ENCODE measurements at places on chromosomes 12 and 14.
A peak's percentile ranks its signal among the peaks of the same experiment; 100 is the strongest.

DNA sequence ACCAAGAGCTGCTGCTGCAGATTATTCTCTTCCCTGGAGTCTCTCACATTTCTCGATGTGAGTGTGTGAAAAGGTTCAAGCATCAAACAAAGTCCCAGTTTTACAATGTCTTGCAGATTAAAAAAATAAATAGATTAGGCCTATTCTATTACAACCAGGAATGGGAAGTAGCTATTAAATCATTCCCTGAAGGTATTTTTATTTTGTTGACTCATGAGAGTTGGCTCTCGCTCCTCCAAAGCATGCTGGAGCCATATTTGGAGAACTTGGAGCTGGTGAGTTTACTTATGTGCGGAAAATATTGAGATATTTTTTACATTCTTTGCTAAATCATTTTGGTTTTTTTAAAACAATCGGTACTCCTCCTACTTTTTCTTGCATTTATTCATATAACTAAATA is 572.3 kb downstream of the ETNK1 start:
- no peak for DNase-seq

- DNase-seq, result no peak
Measured at GRCh38 chr12:12582895-12583303, 20.2 kb upstream of the DUSP16 start.

DNA sequence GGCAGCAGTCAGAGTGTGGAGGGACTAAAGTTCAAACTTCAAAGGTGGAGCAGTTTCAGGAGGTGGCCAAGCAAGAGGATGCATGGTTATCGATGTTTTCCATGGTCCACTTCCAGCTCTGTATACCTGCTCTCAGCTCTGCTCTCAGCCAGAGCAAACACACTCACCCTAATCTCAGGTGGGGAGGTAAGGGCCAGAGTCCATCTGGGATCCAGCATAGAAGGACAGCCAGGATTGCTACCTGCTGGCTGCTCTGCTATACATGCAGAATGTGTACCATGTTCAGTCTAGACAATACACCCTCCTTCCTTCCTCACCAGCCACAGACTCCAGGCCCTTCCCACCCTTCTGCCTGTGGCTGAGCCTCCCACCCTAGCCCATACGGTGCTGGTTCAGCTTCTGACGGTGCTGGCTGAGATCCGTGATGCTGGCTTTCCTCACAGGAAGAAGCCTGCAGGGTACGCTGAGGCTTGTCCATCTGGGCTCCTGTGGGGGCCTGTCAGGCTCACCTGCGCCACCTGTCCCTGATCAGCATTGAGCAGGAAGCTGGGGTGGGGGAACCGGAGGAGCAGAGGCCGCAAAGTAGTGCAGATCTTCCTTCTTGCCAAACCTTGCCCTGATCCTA is 2.4 kb downstream of the CBLN3 start:
- peak; percentile 29 for DNase-seq

DNA sequence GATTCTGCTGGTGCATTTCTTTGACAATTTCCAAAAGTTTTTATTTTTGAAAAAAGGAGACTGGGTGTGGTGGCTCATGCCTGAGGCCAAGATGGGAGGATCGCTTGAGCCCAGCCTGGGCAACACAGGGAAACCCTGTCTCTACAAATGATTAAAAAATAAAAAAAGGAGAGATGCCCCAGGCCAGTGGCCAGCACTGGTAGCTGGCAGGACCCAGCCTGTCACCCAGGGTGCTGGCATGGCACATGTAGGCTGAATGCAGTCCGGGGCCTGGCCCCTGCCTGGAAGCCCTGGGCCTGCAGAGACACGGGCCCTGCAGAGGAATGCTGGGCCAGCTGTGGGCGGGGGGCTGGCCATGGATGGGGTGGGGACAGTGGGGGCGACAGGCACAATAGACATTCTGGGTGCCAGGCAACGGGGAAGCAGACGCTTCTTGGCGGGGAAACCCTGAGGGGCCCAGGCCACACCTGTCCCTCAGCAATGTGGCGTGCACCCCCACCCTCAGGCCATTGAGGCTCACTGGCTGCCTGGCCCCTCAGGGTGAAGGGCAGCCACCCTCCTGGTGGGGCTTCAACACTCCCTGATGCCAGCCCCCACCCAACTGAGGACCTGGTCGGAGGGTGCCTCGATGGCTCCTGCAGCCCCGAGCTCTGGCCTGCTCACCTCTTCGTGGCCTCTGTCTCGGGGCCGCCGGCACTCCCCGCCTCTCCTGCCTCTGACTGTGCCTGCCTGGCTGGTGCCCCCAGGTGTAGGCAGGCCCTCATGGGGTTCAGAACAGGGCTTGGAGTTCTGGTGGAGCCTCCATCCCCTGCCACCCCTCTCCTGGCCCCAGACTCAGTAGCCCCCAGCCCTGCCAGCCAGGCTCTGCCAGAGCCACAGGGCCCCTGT is 12.1 kb downstream of the TRMT61A start:
- no peak for DNase-seq

DNA sequence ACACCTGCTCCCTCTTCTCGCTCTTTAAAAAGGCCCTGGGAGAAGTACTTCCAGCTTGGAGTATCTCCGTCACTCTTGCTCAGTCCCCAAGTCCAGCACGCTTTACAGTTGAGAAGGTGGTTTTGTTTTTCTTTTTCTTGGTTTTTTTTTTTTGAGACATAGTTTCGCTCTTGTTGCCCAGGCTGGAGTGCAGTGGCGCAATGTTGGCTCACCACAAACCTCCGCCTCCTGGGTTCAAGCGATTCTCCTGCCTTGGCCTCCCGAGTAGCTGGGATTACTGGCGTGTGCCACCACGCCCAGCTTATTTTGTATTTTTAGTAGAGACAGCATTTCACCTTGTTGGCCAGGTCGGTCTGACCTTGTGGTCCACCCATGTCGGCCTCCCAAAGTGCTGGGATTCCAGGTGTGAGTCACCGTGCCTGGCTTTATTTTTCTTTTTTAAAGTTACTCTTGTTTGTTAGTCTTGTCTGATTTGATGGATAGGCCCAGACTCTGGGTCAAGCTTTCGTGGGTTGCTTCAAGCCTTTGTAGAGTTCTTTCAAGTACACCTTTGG is 1.9 kb downstream of the TDRD9 start:
- DNase-seq, result no peak

GRCh38 chr12:45553204-45553603 is 176.3 kb upstream of the ARID2 start:
- no peak for DNase-seq

- DNase-seq, result no peak
Measured at GRCh38 chr14:73795974-73796373, 55.7 kb upstream of the PTGR2 start.

DNA sequence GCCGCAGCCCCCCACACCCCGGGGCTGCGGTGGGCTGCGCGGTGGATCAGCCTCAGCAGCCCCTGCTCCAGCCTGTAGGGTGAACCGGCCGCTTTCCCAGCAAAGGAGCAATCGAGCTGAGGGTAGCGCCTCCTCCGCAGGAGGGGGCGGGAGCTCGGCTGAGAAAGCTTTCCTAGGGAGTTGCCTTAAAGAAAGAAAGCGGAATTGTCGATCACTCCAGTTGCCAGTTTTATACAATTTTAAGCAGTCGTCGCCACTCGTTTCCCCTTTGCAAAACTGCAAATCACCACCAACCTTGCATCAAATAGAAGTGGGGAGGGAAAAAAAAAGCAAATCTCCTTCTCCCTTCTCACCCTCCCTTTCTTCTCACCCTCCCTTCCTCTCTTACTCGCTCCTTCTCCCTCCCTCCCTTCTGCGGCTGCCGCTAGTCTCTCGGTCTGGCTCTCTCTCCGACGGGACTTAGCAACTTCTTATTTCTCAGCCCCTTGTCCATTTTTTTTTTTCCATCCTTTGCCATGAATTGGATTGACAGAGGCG is at the start of gene PDE3A:
Gene PDE3A, plus strand, starts transcription at position 424 of the 537 bp plus-strand sequence. CDS start 748 bp downstream, outside the sequence.
- DNase-seq, result no peak

DNA sequence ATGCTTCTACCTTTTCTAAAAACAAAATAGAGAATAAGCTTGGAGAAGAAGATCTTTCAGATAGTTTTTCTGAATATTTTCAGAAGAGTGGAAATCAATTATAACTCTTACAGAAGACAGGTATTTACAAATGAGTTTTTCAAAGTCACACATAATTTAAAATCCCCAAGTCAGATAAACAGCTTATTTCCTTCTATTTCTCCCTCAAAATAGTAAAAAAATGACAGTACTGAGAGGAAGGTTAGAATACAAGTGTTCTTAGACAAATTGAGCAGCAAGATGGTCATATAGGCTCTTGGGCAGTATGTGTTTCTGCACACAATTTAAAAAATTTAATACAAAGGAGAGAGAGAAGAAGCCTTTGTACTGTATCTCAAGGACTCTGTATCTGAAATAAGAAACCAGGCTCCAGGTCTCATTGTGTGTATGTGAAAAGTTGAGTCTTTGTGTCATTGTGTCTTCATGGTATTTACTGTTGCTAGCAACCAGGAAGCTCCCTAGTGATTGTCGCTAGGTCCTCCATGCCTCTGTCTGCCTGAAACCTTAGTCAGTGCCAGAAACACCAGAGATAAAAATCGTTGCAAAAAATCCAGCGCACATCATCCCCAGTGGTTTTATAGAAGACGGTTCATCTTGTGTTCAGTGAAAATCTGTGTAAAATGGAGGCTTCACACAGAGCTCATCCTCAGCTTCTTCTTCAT is 12.9 kb upstream of the TUBA1A start:
- DNase-seq, result peak; percentile 3

GRCh38 chr14:100114109-100114765 is 45.2 kb downstream of the DEGS2 start:
- DNase-seq, result no peak

DNA sequence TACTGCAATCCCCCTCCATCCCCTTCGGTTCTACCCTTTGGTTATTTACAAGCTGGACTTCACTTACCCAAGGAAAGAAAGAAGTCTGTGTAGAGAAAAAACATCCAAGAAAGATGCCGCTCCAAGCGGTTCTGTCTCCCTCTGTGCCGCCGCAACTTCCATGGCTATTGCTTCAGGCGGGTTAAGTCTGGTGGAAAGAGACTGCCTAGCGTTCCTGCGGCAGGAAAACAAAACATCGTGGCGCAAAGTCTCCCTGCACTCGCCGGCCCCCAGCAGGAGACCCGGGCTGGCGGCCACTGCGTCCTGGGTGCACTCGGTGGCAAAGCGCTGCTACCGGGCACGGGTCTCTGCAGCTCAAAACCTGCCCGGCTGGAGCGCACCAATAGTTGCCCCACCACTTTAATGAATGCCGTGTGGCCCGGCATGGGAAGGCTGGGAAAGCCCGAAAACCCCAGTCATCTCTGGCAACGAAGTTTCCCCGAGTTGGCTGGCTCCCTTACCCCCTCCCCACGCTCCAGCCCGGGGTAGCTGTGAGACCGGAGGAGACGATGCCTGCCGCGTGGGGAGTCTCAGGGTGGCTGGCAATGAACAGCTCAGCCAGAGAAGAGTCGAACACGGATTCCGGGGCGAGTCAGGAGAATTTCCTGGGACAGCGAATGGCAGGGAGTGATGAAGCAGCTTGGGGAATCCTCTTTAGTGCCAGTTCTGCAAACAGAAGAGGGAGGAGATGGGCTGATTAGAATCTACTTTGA is 3.5 kb upstream of the KCNK10 start:
- DNase-seq, result no peak

- DNase-seq, result no peak
Measured at GRCh38 chr14:35243956-35244355, 48.2 kb upstream of the PSMA6 start.

DNA sequence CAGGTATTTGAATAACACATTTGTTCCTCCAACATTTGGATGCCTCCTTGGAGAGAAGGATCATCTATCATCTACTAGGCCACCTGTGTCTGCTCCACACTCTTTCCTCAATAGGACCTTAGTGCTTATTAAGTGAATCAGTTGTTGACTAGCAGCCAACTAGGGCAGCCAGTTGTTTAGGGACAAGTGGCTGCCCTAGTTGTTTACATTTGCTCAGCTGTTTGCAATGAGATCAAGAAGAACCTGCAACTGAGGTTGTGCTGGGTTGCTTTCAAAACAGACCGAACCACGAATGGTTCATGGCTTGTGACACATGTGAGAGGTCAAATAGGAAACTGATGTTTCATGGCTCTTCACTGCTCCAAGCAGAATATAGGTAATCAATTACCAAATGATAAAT is 53.8 kb downstream of the TMCC3 start:
- DNase-seq, result no peak

DNA sequence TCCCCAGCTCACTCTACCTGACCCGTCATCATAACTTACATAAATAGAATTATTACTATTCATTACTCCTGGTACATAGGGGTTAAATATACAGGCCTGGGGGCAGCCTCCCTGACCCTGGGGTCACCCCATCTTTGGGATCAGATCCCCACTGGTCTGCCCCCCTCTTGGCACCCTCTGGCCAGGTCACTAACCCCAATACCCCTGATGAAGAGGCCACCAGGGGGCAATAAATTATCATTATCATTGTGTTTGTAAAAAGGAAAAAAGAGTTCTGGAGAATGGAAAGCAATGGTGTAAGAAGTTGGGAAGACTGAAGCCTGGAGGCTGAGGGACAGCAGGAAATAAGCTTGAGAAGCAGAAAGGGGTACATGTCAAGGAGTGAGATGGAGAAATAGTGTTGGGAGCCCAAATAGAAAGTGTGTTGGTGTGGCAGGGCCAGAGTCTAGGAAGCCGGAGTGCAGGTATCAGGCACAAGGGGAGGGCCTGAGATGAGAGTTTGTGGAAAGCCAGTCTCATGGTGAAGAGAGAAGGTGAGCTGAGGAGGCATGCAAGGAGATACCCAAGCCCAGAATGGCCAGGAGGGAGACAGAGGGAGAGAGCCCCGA is 6.1 kb upstream of the AAAS start:
- no peak for DNase-seq

DNA sequence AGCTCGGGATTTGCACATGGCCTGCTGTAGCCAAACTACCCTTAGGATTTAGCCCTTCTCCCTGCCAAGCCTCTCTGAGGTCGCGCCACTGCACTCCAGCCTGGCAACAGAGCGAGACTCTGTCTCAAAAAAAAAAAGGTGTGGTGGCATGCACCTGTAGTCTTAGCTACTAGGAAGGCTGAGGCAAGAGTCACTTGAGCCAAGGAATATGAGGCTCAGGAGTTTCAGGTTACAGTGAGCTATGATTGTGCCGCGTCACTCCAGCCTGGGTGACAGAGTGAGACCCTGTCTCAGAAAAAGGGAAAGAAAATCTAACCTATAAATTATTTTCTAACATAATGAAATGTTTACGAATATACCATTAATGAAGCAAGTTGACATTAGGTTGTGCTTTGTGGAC is 29.7 kb downstream of the ESRRB start:
- no peak for DNase-seq

GRCh38 chr12:19010726-19011125 is 118.8 kb upstream of the PLEKHA5 start:
- no peak for DNase-seq

DNA sequence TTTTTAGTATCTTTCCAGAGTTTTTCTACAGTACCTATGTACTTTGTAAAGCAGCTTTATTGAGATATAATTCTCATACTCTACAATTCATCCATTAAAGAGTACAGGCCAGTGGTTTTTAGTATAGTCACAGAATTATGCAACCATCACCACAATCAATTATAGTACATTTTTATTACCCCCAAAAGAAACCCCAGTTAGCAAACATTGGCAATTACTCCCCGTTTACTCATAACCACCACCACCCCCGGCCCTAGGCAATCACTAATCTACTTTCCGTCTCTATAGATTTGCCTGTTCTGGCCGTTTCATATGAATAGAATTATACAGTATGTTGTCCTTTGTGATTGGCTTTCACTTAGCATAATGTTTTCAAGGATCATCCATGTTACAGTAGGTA is 119.8 kb downstream of the KICS2 start:
- DNase-seq, result no peak
